B cell (primary cell): ENCODE measurements at places on chromosomes 4 and X.

DNA sequence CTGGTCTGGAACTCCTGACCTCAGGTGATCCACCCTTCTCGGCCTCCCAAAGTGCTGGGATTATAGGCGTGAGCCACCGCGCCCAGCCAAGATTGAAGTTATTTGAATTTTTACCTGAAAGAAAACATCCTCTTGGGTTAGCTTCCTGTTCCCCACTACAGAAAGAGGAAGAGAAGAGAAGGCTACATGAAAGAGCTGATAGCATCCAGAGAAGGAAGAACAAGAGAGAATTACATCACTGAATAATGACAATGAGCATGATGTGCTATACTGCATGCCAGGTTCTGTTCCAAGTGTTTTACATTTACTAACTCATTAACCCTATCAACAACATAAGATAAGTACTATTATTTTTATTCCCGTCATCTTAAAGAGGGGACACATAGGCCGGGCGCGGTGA, 11.5 kb upstream of the TBC1D1 start:
- DNase-seq: peak; percentile 35

DNA sequence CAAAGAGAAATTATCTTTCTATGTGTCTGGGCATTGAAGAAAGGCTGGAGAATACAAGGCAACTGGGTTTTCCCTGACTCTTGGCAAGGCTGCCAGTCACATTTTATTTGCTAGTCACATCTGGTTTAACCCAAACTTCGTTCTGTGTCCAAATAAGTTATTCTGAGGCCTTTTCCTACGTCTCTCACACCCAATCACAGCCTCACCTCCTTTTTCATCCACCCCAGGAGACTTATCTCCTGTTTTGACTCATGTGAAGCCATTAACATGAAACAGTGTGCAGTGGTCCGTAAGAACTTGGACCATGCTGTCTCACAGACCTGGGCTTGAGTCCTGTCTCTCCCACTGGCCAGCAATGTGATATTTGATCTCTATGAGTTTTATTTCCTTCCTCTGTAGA, 59.3 kb downstream of the CNGA2 start:
- no peak for DNase-seq

DNA sequence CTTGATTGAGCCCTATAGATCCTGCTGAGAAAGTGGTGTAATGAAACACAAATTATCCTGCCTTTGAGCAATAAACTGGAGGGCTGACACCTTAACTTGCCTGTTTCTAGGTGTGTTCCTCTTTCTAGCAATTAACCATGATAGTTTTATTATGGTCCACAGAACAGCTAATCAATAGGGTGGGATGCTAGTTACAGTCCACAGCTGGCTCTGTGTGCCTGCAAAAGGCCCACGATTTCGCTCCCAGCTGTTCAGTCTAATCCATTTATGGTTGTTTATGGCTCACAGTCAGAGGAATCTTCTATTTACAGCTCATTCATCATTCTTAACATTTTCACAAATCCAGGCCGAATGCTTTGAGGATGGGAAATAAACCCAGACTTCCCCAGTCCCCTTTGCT, 674.9 kb downstream of the SMARCA1 start:
- DNase-seq: no peak

- DNase-seq: peak; percentile 18
These were observed 227.6 kb upstream of the HDX start for GRCh38 chrX:84729809-84730208.

DNA sequence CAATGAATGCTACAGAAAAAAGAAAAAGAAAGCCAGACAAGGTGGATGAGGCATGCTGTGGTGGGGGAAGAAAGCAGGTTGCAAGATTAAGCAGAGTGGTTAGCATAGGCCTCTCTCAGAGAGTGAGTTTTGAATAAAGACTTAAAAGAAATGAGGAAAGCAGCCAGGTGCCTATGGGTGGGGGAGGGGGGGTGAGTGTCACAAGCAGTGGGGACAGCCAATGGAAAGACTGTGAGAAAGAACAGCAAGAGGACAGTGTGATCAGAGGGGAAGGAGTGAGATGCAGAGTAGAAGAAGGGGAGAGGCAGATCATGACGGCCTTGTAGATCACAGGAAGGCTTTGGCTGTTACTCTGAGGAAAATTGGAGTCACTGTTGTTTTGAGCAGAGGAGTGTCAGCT, 162.5 kb downstream of the SOX3 start:
- no peak for DNase-seq

- DNase-seq: no peak
These were observed 41.4 kb downstream of the HAND2 start for GRCh38 chr4:173488656-173489055.

DNA sequence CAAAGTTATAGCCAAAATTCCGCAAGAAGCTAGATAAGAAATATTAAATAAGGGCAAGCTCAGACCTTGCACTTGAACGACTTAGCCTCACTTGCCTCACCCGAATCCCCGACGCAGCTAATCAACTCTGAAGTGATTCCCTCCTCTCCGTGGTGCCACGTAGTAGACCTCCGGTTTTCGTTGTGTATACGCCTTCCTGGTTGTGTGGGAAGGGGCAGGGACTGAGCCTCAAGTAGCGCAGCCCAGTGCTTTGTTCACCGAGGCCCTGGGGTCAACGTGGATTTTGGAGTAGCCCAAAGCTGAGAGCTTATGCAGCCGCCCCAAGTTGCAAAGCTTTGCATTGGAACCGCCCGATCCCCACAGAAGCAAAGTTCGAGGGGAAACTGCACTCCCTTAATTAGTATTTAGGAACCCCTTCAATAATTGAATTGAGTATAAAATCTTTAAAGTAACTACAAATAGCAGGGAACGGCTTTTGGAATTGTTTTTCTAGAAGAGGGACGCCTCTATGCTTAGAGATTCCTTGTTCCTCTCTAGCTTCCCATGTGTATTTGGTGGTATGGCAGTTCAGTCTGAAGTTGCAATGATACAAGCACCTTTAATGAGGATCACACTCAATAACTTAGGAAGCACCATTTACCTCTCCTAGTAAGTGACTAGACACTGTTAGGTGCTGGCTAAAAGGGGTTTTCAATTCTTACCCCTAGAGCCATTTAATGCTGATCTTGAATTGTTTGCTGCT, 55.7 kb downstream of the LINC00632 start:
- no peak for DNase-seq

- no peak for DNase-seq
These were observed 203.3 kb downstream of the NR3C2 start for GRCh38 chr4:148238811-148239493.

GRCh38 chrX:112631892-112632291, 47.8 kb downstream of the LHFPL1 start:
- DNase-seq: no peak

GRCh38 chr4:56007154-56007553, 58.4 kb downstream of the CEP135 start:
- DNase-seq: no peak

DNA sequence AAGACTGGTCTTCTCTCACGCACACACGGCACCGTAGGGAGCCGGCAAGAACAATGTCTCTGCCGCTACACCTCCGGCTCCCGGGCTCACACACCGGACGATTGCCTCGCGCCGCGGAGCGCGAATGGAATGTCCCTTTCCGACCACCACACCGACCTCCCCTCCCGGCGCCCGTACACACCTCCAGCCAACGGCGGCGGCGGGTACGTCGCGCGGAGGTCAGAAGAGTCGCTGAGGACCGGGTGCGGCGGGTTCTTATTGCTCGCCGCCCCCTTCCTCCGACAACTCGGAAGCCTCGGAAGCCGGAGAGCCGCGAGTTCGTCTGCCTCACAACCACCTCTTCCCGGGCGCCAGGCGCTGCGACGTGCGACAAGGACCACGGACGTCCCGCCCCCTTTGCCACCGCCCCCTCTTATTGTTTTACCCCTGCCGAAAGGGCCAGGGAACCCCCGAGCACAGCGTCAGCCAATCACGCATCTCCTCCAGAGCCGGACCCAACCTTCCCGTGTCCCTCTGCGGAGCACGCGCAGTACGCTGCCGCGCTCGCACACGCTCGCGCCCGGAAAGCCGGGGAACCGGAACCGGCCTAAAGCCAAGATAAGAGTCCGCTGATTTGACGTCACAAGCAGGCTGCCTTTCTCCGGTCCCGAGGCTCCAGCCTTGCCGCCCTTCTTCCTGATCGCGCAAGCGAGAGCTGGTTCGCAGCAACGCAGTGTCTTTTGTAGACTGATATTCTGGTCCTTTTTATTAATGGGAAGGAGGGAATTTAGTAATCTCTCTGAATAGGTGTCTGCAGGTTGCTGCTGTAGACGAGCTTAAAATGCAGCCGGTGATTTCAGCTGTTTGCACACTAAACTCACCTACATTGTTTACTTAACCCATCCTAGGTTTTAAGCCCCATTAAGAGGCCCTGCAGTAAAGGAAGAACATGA, at the start of gene G3BP2:
Gene G3BP2 (minus strand): TSS at position 385 of the 932 bp plus-strand sequence. CDS start 11,386 bp downstream, outside the sequence.
- peak; percentile 99 for DNase-seq

- DNase-seq: no peak
These were observed 8.9 kb downstream of the MFAP3L start for GRCh38 chr4:170017252-170017651.

- DNase-seq: peak; percentile 61
These were observed 688 bp downstream of the UFSP2 start for GRCh38 chr4:185424905-185425646.

DNA sequence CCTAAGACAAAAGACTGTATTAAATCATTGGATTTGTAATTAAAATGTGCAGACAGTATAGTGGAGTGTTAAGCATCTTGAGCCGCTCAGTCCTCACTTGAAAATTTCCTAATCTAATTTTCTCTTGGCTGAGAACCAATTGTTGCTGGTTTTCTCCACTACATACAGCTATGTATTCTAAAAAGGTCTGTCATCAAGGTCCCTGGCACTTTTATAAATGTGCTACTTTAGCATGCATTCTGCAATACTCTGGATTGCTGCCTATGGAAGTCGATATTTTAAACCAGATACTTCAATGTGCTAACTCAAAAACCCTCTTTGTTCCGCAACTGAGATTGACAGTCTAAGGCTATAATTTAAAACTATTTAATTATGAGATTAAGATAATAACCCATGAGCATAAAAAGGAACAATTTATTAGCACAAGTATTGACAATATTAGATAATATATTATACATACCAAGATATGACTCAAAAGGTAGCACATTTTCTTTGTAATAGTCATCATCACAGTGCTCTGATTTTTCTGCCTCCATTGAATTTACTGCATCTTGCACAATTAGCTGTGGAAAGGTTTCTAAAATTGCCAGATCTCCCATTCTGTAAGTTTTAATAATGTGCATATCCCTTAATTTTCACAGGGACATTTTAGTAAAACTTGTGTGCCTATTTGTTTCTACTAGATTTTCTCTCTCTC, 815.1 kb downstream of the ADGRL3 start:
- no peak for DNase-seq

DNA sequence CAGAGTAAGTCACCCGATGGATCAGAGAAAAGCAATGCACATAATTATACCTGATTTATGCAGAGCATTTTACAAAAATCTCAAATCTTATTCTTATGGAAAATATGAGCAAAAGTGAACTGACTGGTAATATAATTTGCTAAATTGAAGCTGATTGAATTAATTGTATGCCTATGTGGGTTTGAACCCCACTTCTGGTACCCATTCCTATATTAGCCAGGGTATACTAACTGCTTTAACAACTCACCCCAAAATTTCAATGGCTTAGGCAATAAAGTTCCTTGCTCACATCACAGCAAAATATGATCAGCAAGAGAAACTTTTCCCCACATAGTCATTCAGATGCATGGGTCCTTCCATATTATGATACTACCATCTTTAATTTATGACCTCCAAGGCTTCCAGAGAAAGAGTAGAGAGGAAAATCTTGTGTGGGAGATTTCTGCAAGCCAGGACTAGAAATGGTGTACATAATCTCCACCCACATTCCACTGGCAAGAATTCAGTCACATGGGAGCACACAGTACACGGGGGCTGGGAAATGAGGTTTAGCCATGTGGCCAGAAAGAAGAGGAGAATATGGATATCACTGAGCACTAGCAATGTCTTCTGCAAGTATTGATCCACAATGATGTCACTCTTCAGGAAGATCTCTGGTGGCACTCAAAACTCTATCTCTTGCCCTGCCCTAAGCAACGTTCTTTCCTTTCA, 640.7 kb downstream of the BCOR start:
- no peak for DNase-seq

DNA sequence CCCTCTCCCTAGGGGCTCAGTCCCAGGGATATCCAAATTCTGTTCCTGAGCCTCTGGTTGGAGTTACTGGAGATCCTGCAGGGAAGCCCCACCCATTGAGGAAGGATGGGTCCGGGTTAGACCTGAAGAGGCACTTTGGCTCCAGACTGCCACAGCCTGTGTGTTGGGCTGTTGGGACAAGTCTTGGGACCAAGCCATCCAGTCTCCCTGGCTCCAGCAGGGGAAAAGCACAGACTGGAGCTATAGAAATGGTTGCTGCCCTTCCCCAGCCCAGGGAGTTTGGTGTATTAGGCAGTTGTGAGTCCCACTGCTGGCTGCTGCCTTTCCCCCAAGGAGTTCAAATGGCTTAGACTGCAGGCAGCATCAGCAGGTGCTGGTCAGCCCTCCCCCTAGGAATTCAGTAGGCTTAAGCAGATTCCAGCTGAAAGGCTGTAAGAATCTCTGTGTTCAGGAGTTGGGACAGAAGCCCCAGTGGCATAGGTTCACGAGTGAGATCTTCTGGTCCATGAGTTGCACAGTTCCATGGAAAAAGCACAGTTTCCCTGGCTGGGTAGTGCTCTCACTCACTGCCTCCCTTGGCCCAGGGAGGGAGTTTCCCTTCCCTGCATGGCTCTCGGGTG, 344.0 kb upstream of the EPHA5 start:
- no peak for DNase-seq

DNA sequence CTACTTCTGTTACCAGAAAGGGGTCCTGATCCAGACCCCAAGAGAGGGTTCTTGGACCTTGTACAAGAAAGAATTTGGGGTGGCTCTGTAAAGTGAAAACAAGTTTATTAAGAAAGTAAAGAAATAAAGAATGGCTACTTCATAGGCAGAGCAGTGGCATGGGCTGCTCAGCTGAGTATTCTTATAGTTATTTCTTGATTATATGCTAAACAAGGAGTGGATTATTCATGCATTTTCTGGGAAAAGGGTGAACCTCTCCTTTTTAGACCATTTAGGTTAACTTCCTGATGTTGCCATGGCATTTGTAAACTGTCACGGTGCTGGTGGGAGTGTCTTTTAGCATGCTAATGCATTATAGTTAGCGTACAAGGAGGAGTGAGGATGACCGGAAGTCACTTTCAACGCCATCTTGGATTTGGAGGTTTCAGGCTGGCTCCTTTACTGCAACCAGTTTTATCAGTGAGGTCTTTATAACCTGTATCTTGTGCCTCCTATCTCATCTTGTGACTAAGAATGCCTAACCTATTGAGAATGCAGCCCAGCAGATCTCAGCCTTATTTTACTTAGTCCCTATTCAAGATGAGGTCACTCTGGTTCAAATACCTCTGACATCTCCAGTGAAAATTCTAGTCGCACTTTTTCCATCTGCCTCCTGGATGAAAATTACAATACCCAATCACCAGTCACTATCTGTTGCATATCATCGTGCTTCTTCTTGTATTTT, 15.5 kb upstream of the TDO2 start:
- DNase-seq: no peak

DNA sequence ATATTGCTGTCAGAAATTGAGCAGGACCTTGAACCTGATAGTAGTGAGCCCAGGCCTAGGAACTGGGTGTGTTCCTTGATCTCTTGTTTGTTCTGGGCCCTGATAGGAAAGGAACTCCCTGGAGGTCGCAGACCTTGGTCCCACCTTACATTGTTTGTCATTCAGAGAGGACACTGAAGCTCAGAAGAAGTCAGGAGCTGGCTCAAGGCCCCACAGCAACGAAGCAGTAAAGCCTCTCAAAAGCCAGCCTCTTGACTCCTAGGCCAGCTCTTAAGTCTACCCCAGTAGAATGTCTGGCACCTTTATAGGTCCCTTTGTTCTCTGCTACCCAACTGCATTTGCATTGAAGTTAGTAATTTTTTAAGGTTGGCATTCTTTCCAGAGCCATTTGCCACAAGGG, 46.8 kb downstream of the MAMLD1 start:
- DNase-seq: no peak

- no peak for DNase-seq
These were observed 24.9 kb downstream of the PCDH7 start for GRCh38 chr4:30744957-30745640.
